ENCODE measurements at places on chromosomes 3 and 15.
A peak's percentile ranks its signal among the peaks of the same experiment; 100 is the strongest.

DNA sequence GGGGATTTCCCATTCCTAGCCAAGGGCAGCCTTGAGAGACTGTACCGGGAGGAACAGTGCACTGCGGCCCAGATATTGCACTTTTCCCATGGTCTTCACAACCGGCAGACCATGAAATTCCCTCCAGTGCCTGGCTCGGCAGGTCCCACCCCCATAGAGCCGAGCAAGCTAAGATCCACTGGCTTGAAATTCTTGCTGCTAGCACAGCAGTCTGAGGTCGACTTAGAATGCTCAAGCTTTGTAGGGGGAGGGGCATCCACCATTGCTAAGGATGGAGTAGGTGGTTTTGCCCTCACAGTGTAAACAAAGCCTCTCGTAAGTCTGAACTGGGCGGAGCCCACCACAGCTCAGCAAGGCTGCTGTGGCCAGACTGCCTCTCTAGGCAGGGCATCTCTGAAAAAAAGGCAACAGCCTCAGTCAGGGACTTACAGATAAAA, 156.3 kb downstream of the FRMD5 start:
- DNase-seq: no peak

DNA sequence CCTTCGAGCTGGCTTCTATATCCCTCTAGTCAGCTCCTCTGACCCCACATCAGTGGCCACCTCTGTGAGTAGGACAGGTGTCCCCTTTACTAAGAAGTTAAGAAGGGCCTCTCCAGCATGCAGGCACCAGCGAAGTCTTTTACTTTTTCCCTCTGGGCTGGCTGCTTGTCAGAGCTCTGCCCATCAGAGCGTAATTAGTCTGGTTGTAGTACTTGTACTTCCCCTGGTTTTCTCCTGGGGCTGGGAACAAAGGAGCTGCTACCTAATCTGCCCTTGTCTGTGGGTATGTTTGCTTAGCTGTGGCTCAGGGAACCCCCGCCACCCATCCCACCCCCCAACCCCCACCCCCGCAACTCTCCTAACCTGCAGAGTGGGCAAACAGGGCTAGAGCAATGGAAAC, 27.4 kb upstream of the ALPK3 start:
- DNase-seq: no peak

GRCh38 chr15:84949845-84950569, 31.6 kb upstream of the PDE8A start:
- no peak for DNase-seq

DNA sequence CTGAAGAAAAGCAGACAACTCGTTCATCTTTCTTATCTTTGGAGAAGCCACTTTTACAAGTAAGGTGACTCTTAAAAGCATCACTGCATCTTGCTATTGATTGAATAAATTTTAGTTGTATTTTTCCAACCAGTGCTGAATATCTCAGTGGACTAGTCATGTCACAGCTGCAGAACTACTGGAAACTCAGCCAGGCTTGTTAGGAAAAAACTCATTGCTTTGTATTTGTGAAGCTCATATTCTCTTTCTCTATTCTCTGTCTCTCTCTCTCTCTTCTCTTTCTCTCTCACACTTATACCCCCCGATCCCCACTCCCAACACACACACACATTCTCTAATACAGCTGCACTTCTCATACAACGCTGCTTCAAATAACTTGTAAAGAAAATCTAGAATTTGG, 104.3 kb downstream of the WDR76 start:
- DNase-seq: no peak

- DNase-seq: no peak
Measured at GRCh38 chr15:26095710-26096330, 232.7 kb upstream of the ATP10A start.

DNA sequence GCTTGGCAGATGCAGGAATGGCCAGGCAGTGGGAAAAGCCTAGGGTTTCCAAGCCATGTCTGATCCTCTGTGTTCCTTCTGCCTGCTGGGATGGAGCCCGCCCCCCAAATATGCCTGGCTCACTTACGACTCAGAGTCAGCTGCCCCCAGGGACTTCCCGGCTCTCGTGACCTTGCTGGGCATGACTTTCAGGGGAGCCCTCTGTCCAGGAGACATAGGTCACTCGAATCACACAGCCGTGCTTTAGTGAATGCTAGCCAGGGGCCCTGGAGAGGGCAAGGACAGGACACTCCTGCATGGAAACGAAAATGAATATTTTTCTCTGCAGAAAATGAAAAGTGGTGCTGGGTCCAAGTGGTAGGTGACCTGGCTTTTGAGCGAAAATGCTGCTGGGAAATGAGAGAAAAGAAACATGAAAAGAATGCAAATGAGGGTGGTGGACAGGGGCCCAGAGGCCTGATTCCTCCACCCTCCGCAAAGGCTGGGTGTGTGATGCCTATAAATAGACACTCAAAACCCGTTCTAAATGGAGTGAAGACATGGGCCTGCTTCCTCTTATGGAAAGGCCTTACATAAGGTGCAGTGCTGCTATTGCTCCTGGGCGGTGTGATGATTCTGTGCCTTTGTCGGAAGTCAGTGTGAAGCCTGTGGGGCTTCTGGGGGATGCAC, 107.4 kb downstream of the APBA2 start:
- DNase-seq: no peak

DNA sequence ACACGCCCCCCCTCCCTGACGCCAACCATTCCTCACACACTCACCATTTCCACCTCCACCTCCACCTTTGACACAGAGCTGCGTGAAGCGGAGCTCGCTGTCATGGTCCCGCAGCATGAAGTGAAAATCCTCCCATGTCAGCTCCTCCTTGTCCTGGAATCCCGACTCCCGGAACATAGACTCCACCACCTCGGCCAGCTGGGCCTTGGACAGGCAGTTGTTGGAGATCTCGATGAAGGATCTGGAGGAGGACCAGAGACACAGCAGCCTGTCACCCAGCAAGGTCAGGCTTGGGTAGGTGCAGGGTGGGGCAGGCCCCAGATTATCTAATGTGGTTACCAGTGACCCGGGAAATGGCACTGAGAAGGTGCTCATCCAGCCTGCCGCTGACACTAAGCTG, 12.2 kb downstream of the DUOX2 start:
- no peak for DNase-seq

- DNase-seq: no peak
Measured at GRCh38 chr15:57665939-57666338, 40.6 kb upstream of the POLR2M start.

DNA sequence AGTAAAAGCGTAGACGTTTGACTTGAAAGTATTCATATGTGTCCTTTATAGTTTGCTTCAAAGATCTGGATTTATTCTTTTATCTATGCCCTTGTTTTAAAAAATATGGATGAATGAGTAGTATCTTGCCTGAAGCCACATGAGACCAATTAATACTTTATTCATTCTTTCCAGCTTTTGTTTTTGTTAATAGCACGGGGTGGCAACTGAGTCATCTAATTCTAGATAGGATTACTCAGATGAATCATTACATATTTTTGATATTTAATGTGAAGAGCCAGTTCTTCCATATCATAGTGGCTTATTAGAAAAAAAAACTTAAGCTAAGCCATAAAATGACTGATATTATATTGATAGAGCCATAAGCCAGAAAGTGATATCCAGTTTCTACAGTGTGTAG, 121.9 kb downstream of the BBX start:
- DNase-seq: no peak

GRCh38 chr15:101707983-101708382, 16.3 kb downstream of the TARS3 start:
- no peak for DNase-seq

GRCh38 chr15:85745023-85745422, 49.7 kb downstream of the KLHL25 start:
- no peak for DNase-seq

- DNase-seq: no peak
Measured at GRCh38 chr15:87712211-87712610, 544.3 kb downstream of the NTRK3 start.

GRCh38 chr3:28936154-28936553, 344.7 kb upstream of the RBMS3 start:
- no peak for DNase-seq

DNA sequence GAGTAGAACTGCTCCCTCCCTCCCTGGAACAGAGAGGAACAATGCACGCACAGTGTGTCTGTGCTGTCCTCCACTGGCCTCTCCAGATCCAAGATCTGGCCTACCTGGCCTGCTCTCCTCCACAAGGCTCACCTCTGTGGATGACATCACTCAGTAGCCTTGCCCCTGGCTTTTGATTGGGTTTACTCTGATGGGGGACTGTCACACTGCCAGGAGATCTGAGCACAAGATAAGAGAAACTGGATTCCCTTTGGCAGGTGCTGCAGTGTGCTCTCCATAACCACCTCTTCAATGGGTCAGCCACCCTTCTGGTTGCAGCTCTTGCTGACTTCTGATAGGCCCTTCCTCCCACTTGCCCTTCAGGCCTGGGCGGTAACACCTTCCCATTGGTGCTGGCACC, 22.6 kb upstream of the ANO10 start:
- DNase-seq: no peak

DNA sequence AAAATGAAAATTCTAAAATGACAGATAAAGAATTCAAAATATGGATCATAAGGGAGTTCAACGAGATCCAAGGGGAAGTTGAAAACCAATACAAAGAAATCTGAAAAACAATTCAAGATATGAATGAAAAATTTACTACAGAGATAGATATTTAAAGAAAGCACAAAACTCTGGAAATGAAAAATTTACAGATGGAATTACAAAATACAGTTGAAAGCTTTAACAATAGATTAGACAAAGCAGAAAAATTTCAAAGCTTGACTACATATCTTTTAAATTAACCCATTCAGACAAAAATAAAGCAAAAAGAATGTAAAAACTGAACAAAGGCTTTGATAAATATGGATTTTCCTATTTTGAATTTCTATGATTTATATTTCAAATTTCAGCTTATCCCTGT, 211.1 kb downstream of the SLC9A9 start:
- DNase-seq: no peak

DNA sequence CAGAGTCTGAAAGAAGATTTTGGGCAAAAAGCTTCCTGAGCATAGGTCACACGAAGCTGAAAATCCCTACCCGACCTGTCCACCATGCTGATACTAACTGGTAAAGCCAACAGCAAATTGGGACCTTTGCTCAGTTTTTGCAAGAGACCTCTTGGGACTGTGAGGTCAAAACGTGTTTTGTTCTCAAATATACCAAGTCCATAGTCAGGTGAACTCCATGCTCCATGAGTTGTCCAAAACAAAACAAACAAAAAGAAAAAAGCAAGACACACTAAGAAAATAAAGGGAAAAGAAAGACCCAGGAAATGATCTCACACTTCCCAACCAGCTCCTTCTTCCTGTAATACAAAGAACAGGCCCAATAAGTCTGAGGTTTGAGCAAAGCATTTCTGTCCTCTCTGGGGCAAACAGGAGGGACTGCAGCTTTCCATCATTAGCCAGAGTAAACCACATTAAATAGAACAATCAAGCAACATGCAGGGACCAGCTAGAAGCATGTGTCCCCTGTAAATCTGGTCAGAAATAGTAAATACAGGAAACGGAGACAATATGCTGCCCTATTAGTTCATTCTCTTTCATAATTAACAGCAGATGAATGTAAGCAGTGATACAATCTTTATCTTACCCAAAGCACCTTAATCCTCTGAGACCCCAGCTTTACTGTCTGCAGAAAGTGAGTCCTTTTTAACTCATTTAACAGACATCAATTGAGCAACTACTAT, 125.0 kb upstream of the LIPC start:
- no peak for DNase-seq

DNA sequence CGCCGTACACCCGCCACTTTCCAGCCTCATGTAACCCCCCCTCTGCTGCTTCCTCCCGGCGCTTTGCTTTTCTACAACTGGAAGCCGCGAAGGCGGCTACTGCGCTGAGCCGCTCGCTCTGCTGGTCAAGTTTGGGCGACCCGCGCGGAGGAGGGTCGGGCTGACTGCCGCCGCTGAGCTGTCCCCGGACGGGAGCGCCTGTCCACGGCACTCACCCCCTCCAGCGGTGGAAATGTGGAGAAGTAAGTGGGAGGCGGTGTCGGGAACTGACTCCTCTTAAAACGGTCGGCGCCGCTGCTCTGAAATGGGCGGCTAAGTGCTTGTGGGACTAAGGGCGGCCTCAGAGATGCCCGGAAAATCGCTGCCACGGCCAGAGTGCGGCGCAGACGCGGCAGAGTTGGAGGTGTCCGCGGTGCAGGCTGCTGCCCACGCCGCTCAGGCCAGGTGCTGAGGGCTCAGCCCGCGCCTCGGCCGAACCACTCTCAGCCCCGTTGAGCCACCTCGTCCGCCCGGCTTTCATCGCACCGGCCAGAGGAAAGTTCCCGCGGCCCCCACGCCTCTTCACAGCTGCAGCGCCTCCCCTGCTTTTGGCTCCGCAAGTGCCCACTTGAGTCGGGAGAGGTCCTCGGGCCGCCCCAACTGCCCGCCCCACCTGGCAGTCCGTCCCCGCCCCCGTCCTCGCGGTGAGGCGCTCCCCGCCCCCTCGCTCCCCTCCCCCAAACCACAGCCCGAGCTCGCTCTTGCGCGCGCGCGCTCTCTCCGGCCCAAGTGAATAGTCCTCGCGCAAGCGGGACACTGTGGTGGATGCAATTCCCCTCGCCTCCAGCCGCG, at the start of gene EPHA6:
Gene EPHA6, plus strand, starts transcription at position 775 of the 831 bp plus-strand sequence.
- peak; percentile 32 for DNase-seq

Measured in hypothalamus (tissue), 51 donors.